ENCODE measurements at places on chromosomes 1 and 21. TPM values are rescaled to one million over a fixed set of nuclear protein-coding genes. Genes with fewer than 3 reads are reported as not detected.

DNA sequence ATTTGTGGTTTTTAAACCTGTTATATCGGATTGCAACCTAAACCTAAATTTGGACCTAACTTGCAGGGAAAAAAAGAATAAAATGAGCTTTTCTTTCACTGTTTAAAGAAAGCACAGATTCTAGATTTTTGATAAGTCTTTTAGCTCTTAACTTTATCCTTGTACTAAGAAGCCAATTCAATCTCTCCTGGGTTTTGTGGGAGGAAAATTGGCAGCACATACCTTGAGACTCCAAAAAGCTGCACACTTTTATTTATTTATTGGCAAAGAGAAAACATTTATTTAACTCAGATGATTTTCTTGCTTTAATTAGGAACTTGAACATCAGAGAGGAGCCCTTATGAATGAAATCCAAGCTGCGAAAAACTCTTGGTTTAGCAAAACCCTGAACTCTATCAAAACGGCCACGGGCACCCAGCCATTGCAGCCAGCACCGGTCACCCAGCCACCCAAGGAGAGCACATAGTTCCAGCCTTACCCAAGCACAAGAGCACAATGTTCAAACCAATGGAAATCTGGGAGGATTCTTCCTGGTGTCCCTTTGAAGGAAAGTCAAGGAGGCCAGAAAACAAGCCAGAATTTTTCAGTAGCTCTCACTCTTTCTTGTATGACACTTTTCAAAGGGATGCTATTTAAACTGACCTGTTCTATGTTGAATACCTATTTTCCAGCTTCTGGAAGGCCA lies 10.1 kb upstream of the CACYBP start:
- no peak for DNase-seq

GRCh38 chr1:110875216-110875731 lies 2.3 kb downstream of the CD53 start:
- DNase-seq: no peak

DNA sequence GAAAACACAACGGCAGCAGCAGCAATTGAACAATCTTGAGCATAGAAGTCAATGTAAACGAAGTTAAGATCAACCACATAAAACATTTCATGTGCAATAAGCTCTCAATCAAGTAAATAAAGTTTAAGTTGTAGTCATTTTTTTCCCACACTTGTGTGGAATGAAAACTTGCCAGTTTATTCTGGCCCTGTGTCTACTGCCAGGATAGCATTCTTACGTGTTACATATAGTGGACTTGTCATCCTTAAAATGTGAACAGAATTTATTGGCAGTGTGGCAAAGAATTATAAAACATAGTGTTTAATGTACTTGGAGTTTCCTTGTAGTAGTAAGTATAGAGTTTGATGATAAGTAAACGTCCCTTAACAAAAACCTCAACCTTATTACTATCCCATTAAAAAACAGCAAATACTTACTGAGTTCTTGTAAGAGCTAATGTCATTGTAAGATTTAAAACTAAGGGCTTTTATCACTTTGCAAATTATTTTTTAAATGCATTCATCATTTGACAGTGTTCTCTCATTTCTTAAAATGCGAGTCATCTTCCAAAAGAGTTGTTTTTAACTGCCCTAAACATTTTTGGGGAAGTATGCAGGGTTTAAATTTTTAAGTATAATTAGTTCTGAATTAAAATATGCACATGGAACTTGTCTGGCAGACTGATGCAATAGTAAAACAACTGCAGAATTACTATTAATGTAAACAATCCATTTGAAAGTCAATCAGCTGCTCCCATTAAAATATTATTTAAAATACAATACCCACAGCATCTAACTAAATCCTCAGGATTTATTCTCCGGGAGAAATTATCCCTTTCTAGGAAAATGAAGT lies 7.9 kb downstream of the COX20 start:
- DNase-seq: no peak

DNA sequence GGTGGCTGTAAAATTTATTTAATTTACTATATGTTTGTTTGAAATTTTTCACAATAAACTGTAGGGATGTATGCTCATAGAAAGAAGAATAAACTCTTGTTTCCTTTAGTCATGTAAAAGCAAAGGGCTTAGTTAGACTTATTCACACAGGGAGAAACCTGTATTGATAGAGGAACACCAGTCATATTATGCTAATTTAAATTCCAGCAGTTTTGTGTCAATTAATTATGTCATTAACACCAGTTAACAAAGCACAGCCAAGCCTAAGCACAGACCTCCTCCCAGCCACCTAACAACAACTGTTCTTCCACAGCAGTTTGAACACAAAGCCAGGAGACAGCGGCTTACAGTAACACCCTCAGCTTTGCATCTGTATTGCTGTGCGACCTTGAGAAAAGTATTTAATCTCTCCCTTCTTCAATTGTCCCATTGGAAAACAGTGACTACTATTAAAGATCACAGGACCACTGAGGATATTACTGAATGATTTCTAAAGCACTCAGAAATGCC lies 260.8 kb upstream of the RRP15 start:
- no peak for DNase-seq

- no peak for DNase-seq
Measured at GRCh38 chr1:211932231-211932932, 101.8 kb upstream of the LPGAT1 start.

DNA sequence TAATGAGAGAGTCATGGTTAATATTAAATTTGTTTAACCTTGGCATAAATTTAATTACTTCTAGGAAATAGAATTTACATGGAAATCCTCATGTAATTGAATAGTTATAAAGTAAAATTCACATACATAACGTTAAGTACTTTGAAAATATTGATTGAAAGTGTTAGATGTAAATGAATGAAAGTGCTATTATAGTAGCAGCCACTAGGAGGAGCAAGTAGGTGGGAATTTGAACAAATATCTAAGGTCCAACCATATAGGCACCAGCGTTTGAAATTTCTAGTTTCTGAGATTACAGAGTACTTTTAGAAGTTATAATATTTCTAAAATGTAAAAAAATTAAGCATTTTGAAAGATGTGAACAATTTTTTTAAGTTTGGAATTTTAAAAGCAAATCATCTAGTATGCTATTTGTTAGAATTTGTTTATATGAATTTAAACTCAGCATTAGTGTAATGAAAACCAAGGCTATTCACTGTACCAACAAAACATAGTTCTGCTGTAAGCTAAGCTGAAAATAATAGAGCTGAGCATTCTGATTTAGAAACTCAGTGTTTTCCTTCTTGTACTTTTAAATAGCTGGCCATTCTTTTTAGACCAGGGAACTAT lies 3.3 kb downstream of the B3GALT2 start:
- no peak for DNase-seq

DNA sequence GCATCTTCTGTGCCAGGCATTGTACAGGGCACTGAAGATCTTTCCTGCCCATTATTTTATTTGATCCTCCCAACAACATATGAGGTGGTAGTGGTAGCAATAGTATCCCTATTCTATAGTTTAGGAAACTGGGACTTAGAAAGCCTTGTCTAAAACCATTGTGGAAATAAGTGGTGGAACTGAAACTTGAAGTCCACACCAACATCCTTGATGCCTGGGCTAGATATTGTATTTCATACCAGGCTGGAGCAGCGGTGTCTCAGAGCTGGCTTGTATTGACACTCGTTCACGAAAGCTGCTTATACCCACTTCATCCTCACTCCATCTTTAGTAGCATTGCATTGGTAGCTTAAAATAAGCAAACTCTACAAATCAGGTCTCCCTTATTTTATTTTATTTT lies 9.7 kb upstream of the CTSS start:
- DNase-seq: no peak

GRCh38 chr21:29810871-29811270 lies 128.9 kb downstream of the GRIK1 start:
- DNase-seq: no peak

GRCh38 chr1:185843297-185843869 lies 109.2 kb downstream of the HMCN1 start:
- DNase-seq: no peak

- no peak for DNase-seq
Measured at GRCh38 chr1:65698590-65698989, 94.1 kb upstream of the PDE4B start.

DNA sequence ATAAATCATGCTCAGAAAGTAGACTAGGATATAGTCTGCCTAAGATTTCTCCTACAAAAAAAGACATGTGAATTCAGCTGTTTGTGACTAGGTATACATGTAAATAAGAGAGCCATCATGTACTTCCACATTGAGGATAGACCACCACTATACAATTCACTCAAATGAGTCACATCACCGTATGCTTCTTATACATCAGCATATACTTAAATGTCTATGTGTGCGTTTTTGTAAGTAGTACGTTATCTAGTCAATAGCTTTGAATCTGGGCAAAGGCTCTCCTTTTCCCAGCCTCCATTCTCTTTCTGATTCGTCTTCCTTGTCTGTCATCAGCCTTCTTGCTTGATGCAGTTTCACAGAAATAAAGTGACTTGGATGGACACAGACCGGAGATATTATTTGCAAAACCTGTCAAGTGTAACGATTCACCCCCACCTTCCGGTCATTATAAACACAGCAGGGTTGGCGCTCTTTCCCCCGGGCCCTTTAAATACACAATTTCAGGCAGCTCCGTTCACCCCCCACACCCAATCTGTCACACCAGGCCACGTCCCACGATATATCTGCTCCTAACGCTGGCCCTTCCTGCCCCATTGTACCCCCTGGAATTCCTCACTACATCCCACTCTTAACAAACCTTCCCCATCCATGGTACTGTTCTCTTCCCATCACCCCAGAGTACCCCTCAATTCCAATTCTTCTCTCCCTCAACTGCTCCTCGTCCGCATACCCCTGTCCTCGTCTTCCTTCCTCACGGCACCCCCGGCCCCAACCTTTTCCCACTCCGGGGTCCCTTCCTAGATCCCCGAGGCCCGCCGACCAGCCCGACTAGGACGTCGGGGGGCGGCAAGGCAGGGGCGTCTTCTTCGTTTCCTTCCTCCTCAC lies 636 bp downstream of the VAMP4 start:
- no peak for DNase-seq

DNA sequence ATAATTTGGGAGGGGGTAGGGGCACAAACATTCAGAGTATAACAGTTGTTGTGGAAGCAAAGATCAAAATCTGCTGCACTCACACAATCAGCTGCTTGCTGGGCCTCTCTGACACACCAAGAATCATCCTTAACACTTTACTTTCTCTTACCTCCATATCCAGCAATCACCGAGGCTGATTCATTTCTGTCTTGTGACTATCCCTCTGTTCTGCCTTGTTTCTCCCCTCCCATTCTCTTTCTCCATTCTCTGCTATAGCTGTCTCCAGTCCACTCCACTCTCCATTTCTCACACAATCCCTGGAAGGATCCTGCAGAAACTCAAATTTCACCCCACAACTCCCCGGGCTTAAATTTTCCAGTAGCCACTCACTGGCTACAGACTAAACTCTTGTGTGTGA lies 91.8 kb upstream of the NGF start:
- DNase-seq: no peak

GRCh38 chr1:241533326-241534115 lies 1.3 kb downstream of the KMO start:
- DNase-seq: no peak

The SLC9C2 gene
- 0.56 TPM for total RNA-seq

GRCh38 chr1:116767782-116768382 lies 13.7 kb downstream of the CD2 start:
- no peak for DNase-seq

DNA sequence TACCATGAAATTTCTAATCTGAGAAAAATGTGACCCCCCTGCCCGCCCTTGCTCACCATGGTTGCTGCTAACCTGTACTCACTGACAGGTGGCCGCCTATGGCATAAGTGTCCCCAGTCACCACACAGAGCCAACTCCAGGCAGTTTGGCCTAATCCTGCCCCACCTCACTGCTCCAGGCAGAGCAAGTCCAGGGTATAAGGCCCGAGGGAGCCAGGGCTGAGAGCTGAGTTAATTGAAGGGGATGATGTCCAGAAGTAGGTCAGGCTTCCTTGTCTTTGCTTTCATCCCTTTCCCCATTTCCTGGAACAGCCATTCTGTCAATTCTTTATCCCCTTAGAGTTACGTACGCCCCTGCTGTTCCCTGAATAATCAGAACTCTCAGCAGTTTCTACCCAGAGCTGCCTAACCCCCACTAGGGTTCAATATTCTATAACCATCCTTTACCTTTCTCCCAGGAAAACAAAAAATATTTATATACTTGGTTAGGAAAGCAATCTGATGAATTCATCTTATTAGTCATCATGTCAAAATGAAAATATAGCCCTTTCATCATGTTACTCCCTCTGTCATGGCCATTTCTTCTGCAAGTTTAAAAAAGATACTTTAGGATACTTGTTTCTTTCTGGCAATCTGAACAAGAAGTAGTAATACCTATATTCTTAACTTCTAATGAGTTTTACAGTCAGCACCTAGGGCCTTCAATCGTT lies 29.4 kb upstream of the CD101 start:
- no peak for DNase-seq

- no peak for DNase-seq
Measured at GRCh38 chr1:223833948-223834347, 11.8 kb downstream of the TP53BP2 start.

The MIXL1 gene
- 0.84 TPM for total RNA-seq

- DNase-seq: no peak
Measured at GRCh38 chr1:111204983-111205713, 4.7 kb upstream of the DENND2D start.

The OR2T11 gene
- total RNA-seq: not detected

GRCh38 chr1:58618303-58618702 lies 41.3 kb upstream of the TACSTD2 start:
- DNase-seq: peak; percentile 25

DNA sequence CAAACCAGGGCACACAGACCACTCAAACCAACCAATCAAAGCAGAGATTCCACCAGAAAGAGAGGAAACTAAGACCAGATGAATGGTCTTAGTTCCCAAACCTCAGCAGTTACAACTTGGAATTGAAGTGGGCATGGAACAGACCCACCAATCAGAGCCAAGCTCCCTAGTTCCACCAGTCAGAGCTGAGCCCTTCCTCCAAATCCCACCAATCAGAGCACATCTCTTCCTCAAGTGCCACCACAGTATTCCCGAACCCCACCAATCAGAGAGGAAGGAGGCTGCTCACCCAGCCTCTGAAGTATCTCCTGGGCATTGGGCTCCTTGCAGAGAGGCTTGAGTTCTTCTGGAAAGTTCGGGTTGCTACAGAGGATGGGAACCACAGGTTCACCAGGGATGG lies 1.4 kb downstream of the GUCA2A start:
- no peak for DNase-seq

GRCh38 chr1:183654706-183655105 lies 1.6 kb upstream of the APOBEC4 start:
- no peak for DNase-seq

Data from omental fat pad (tissue), 4 donors.